K562 (cell line): ENCODE measurements at places on chromosomes 12 and 14.

GRCh38 chr12:27970401-27971120, 2.0 kb downstream of the PTHLH start:
- H3K4me3 ChIP-seq = peak overlapping the region; percentile 50
- H3K36me3 ChIP-seq = no peaks in the 10 kb centered on the region
- peaks cover 7% of the 10 kb centered on the region; the same call in 1 of the 2 replicates for H3K27me3 ChIP-seq
- H3K4me1 ChIP-seq = peaks cover 2% of the 10 kb centered on the region; the same call in 1 of the 3 replicates

DNA sequence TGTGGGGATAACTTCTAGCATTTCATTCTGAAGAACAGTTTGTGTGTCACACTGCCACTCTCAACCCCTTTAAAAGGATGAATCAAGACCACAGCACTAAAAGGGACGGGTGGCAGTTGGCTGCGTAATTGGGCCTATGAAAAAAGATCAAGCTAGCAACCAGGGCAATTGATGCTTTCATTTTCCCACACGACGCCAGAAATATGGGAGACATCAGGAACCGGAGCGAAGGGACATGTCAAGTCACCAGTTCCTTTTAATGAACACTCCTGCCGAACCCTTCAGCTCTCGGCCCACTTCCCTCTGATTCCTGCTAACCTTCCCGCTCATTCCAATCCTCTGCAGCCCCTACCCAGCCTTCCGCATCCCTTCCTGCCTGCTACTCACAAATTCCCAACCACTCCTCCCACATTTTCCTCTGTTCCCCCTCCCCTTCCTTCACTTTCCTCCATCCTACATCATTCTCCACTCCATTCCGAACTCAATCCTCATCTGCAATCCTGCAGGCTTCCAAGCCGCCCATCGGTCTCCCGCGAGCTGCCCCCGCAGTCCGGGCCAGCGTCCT, 753 bp downstream of the CSRNP2 start:
- DNase-seq = no peak
- H3K27ac ChIP-seq = peak overlapping the region; percentile 79

DNA sequence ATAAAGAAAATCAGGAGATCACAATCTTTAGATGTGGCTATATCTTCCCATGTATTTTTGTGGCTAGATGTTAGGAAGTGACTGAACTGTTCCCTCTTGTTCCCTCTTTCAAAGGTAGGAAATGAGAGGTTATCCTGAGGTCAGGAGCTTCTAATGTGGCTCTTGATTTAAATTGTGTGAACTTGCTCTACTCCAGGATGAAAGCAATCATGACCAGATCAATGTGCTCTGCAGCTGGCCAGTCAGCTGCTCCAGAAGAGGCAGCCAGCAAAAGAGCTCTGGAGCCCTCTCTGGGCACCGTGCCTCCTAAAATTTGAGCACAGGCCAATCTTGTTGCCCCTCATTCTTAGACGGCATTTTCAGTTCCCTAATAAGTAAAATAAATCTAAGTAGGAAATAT, 32.0 kb downstream of the CDK17 start:
- peaks cover 9% of the 10 kb centered on the region for H3K4me1 ChIP-seq
- DNase-seq = no peak
- H3K4me3 ChIP-seq = no peak overlapping the region
- H3K27me3 ChIP-seq = no peaks in the 10 kb centered on the region
- no peaks in the 10 kb centered on the region for H3K36me3 ChIP-seq

DNA sequence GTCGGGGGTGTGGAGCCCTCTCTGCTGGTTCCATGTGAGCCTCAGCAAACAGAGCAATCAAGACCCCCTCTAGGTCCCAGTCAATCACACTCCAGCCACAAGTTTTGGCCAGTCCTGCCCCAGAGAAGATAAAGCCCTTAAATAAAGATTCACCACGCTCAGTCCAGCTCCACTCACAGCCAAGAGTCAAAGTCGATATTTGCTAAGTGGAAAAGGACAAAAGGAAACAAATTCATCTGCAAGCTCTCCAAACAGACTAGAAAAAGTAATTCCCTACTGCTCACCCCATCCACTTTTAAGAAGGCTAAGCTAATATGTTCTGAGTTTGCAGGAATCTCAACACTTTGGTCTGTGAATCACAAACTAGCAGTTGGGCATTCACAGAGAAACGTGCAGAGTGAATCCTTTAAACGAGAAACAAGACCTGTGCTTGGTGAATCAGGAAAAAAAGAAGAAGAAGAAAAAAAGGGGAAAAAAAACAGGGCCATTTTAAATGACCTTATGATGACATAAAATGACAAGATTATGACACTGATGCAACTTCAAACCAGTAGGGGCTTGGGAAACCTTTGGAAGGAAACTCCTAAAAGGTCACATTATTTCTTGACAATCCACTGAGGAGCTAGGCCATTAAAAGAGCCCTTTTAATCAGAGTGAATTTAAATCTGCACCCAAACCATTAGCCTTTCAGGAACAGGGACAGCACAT, 41.8 kb upstream of the FOXN3 start:
- DNase-seq = no peak
- H3K36me3 ChIP-seq = no peaks in the 10 kb centered on the region
- no peak overlapping the region for H3K27ac ChIP-seq
- H3K4me3 ChIP-seq = no peak overlapping the region
- no peaks in the 10 kb centered on the region; the same call in 2 of the 3 replicates for H3K27me3 ChIP-seq
